ENCODE measurements at places on chromosomes 2 and 18. TPM values are rescaled to one million over a fixed set of nuclear protein-coding genes. Genes with fewer than 3 reads are reported as not detected.

The SP140 gene
- total RNA-seq, result 0.32 TPM

The SCN2A gene
- total RNA-seq, result 0.27 TPM

The RGPD6 gene
- 20.8 TPM for total RNA-seq

The ZSCAN30 gene
- 5.1 TPM for total RNA-seq

The REG1B gene
- total RNA-seq, result not detected

The REG3A gene
- total RNA-seq, result not detected
